ENCODE measurements at places on chromosomes 3 and 15.

- DNase-seq, result no peak
Observed at GRCh38 chr15:76575274-76575673, 238.7 kb downstream of the ISL2 start.

GRCh38 chr3:72134989-72135451 lies 350.1 kb upstream of the PROK2 start:
- DNase-seq, result no peak

DNA sequence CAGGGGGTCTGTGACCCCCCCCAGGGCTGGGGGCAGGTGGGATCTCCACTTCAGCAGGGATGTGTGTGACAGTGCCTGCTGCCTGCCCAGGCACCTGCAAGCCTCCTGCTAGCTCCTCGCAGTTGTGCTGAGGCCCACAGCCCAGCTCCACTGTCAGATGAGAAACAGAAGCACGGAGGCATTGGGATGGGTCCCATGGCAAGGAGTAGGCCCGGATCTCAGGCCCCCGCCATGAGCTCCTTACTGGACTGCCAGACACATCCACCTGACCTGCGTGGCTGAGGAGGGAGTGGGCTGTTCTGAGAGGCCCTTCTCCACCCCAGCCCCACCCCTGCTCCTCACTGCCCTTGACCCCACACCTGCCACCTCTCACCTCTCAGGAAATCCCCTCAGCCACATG lies 18.2 kb upstream of the SKOR1 start:
- DNase-seq, result no peak

GRCh38 chr3:40875581-40875980 lies 323.7 kb upstream of the CTNNB1 start:
- no peak for DNase-seq

DNA sequence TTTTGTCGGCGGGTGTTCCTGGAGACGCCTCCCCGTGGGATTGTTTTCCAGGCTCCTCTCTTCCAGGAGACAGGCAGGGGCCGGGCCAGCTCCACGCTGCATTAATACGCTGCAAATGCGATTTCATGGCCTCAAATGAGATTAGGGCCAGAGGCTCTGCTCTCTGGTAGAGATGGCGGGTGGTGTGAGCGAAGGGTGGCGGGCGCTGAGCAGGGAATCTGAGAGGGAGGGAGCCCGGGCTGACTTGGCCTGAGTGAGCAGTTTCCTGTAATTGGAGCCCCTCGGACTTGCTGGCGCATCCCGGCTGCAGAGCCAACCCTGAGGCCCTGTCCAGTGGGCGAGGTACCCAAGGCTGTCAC lies 7.4 kb upstream of the CCDC33 start:
- DNase-seq, result no peak

All from esophagus muscularis mucosa (tissue), 4 donors.